ENCODE measurements at places on chromosomes 7 and 10.

DNA sequence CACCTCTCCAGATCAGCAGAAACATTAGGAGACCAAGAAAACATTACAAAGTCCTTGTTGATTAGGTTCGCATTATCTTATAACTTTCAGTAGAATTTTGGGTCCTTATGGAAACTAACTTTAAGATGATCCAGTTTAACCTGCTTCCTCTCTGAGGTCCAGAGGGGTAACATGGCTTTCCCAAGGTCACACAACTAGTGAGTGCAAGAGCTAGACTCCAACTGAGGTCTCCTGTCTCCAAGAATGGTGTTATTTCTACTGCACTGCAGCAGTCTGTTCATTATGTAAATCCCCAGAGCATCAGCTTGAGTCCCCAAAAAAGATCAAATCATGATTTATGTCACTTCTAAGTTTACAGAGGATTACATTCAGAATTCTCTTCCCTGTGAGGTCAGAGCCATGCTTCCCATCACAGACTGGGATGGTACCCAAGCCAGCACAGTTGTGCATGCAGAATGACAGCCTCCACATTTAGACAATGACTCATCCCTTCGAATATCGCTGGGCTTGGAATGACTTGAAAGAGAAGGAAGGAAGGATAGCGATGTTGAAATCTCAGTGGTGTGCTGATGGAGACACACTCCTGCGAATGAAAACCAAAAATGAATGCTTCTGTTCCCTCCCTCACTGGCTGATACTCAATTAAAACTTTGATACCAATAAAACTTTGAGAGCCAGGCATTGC is 163.1 kb upstream of the PLXNA4 start:
- no peak for DNase-seq

DNA sequence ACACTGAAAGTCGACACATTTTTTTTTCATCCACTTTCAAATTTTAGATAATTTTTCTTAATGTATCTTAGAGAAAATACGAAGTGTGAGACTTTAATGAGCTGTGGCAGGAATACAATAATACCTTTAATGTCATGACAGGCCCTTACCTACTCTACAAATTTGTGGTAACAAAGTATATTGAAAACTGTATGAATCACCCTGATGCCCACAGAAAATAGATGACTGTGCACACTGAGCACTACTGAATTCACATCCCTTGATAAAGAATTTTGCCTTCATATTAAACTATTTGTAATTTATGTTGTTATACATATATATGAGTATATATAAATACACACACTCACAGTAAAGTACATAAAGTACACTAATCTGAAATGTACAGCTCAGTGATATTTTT is 51.7 kb downstream of the AKR1D1 start:
- DNase-seq = no peak

DNA sequence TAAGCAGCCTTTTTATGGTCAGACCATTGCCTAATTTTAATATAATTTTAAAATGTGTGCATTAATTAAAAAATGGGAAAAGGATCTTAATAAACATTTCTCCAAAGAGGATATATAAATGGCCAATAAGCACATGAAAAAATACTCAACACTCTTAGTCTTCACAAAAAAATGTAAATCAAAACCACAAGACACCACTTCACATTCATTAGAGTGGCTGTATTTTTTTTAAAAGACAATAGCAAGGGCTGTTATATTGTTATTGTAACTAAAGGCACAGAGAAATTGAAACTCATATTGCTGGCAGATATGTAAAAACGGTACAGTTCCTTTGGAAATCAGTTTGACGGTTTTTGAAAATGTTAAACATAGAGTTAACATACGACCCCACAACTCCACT is 3.2 kb upstream of the CROT start:
- DNase-seq = no peak

DNA sequence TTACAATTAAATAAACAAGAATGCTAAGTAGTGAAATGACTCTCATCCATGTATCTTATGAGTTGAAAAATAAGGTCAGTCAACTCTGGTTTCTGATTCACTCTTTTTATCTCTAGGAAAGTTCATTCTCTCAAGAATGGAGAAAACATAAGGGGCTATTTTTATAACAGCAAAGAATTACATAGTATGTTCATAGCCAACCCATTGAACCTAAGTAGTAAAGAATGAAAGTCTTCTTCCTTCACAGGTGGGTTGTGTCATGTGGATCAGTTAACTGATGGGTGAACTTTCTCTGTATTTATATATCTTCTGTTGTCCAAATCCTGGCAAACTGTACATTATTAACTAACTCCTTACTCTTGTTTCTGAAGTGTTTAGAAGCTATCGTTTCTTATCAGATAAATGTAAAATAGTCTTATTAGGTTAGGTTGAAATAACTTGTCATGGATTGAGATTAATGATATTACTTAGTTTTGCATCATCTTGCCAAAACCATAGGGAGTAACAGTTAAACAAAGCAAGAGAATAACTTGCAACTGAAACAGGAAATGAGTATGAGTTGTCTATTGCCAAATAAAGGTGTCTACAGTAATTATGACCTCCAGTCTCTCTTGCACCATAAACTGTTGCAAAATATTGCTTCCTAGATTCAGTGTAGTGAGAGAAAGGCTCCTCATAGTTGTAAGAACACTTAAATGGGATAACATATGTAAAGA is 86.8 kb downstream of the ANKRD7 start:
- DNase-seq = no peak

DNA sequence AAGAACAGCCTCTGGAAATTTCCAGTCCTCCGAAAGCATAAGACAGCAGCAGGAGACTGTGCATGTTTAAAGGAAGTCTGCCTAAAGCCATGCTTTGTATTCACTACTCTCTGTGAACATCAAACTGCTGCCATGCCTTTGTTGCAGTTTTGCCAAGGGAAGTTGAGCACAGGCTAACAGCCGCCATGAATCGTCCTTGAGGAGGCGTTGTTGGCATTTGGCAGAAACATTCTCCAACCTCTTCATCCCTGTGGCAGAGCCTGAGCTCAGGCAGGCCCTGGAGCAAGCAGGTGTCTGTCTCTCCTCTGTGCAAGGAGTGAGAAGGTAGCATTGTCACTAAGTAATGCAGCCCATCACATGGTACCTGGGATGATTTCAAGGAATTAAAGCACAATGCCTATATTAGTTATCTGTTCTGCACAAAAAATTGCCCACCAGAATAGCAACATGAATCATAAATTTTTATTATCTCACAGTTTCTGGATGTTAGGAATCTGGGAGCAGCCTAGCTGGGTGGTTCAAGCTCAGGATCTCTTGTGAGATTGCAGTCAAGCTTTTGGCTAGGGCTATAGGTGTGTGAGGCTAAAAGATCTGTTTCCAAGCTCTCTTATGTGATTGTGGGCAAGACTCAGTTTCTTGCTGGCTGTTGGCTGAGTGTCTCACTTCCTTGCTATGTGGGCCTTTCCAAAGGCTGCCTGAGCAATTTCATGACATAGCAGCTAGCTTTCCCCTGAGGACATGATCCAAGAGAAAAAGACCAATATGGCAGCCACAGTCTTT is 46.5 kb upstream of the KIAA1217 start:
- DNase-seq = no peak

GRCh38 chr10:28514648-28515047 is 18.3 kb upstream of the WAC start:
- no peak for DNase-seq

GRCh38 chr7:126489874-126490273 is 762.9 kb downstream of the GRM8 start:
- DNase-seq = no peak

DNA sequence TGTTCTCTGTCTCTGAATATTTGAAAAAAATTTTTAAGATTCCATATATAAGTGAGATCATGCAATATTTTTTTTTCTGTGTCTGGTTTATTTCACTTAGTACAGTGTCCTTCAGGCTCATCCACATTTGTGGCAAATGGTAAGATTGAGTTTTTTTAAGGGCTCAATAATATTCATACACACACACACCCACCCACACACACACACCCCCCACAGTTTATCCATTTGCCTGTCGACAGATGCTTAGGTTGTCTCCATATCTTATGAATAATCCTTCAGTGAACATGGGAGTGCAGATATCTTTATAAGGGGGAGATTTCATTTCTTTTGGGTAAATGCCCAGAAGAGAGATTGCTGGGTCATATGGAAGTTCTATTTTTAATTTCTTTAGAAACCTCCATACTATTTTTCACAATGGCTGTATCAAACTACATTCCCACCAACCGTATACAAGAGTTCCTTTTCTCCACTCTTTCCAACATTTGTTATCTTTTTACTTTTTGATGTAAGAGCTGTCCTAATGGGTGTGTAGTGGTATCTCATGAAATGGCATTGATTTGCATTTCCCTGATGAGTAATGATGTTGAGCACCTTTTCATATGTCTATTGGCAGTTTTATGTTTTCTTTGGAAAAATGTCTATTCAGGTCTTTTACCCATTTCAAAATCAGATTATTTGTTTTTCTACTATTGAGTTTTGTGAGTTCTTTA is 35.0 kb downstream of the AUTS2 start:
- no peak for DNase-seq

DNA sequence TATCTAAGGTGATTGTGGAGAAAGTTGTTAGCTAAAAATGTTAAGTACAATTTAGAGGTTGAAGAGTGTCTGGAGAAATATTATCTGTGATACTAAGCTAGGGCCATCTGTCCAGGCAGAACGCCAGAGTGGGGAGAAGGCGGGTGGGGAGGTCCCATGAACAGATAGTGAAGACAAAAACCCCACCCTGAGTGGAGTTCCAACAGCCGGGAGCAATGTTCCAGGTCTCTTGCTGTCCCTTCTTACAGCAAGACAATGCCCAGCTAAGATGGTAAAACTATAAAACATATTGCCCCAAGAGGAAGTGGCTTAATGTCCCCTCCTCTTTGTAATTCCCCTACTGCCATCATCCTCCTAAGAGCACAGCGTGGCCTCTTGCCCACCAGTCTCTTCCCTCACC is 10.4 kb upstream of the IL15RA start:
- DNase-seq = no peak

GRCh38 chr10:48282829-48283228 is 8.3 kb upstream of the FRMPD2 start:
- no peak for DNase-seq

- no peak for DNase-seq
These were observed 8.0 kb downstream of the VSTM4 start for GRCh38 chr10:49107111-49107886.

- no peak for DNase-seq
These were observed 88.0 kb upstream of the TNS3 start for GRCh38 chr7:47669901-47670384.

DNA sequence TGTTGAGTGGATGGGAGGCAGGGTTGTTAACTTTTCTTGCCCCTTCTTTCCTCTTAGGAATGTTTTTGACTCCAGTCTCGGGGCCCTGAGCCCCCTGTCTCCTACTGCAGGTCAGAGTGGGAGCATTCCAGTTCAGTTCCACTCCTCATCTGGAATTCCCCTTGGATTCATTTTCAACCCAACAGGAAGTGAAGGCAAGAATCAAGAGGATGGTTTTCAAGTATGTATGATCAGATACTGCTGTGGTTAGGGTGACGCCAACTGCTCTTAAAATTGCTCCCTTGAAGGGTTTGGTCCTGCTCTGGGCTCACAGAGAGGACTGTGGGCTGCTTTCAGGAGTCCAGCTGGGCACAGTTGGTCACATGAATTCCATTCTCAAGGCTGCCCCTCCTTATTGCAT is 22.0 kb downstream of the VWA2 start:
- no peak for DNase-seq

- DNase-seq = no peak
These were observed 68.9 kb downstream of the MYOF start for GRCh38 chr10:93413252-93413689.

DNA sequence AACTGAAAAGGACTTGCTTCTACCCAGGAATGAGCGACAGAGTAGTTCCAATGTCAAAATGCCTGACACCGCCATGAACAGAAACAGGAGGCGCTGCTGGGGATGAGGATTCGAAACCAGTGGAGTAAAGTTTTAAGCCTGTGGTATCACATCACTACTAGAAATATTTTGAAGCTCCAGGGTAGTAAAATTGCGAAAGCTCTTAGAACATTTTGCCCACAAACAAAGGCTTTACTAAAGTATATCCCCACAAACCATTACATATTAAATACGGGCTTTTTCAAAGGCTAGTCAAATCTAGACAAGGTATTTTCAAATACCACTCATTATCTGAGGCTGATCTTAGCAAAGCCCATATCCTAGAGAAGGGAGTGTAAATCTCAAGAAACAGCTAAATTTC is 2.4 kb downstream of the PRDX3 start:
- no peak for DNase-seq

DNA sequence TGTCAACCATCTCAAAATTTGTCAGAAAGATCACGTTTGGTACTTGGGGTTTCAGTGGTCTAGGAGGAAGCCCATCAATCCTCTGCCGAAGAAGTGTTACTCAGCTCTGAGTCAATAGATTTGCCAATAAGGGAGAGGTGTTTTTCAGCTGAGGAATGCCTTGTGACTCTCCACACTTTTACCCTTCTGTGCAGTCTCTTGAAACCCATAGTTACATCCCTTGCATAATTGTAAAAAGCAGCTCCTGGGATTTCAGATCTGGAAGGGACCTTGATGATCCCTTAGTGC is 47.5 kb downstream of the INSYN2A start:
- DNase-seq = no peak

DNA sequence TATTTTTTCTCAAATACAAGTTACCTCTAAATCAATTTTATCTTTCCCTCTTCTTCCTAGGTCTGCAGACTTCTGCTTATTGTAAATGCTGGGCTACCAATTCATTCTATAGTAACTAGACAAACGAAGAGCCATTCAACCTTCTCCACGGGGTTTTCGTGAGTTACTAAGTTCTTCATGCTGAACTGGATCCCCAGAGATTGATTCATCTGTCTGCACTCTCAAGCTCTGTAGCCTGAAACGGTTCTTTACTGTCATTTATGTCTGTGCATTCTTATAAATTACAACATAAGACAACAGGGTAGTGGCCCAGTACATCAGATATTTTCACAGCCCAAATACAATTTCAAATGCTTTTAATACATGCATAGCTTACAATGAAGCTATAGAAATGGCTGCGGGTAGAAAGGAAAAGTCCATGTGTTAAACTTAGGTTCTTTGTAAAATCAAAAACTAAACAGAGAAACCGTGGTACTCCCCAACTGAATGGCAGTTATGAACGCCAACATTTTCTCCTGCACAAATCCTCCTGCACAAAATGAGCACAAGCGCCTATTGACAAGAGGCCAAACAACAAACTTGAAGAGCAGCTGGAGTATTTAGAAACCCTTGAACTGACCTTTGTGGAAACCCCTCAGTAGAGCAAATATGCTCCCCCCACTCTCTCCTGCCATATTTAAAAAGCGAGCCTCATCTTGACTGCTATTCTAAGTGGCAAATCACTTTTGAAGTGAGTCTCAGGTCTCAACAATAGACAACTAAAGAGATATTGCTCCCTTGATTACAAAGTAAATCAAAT is 20.7 kb downstream of the LAMB1 start:
- DNase-seq = no peak

GRCh38 chr7:154783281-154783909 is 219.5 kb downstream of the PAXIP1 start:
- DNase-seq = no peak
